GM23338 (cell line): ENCODE measurements at places on chromosomes 16 and 17. TPM values are rescaled to one million over a fixed set of nuclear protein-coding genes. Genes with fewer than 3 reads are reported as not detected.

GRCh38 chr16:27303256-27304100, 10.3 kb upstream of the IL4R start:
- H3K27ac ChIP-seq: no peak overlapping the region
- no peaks in the 10 kb centered on the region for H3K27me3 ChIP-seq
- no peak overlapping the region for H3K4me3 ChIP-seq
- no peaks in the 10 kb centered on the region for H3K36me3 ChIP-seq

GRCh38 chr17:67456889-67457288, 79.8 kb downstream of the PITPNC1 start:
- peaks cover 9% of the 10 kb centered on the region for H3K4me1 ChIP-seq
- no peak for DNase-seq
- no peak overlapping the region for H3K4me3 ChIP-seq
- H3K27ac ChIP-seq: no peak overlapping the region
- no peaks in the 10 kb centered on the region for H3K36me3 ChIP-seq
- H3K27me3 ChIP-seq: no peaks in the 10 kb centered on the region

DNA sequence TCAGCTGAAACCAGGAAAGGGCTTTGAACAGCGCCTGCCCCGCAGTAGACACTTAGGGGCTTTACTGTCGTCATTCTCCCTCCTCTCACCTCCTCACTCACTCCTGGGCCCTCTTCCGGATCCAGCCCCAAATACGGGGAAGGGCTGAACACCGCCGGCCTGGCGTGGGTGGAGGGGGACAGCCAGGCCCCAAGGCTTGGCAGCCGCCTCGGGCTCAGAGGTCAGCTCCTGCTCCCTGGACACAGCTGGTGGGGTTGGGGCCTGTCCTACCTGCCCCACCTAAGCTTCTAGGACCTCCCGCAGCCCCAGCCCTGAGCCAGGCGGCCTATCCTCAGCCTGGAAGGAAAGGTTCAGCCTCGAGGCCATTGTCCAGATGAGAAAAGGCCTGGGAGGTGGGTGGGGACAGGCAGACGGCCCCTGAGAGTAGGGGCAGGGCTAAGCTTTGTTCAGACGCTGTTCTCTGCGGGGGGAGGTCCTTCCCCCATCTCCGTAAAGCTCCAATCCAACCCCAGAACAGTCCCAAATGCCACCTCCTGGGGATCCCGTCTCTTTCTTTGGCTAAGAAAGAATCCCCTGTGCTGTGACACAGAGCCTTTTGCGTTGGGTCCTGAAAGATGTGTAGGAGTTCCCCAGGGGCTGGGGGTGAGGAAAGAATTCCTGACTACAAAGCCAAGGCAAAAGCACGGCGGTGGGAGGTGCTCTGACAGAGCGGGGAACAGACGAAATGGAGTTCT, 881 bp upstream of the LLGL1 start:
- no peaks in the 10 kb centered on the region for H3K36me3 ChIP-seq
- H3K27ac ChIP-seq: peak overlapping the region; percentile 99
- peak overlapping the region; percentile 65 for H3K4me3 ChIP-seq
- H3K27me3 ChIP-seq: no peaks in the 10 kb centered on the region
- peaks cover 16% of the 10 kb centered on the region for H3K4me1 ChIP-seq

- no peaks in the 10 kb centered on the region for H3K36me3 ChIP-seq
- peak overlapping the region; percentile 66; the same call in 1 of the 2 replicates for H3K27ac ChIP-seq
- H3K4me3 ChIP-seq: no peak overlapping the region
- H3K27me3 ChIP-seq: no peaks in the 10 kb centered on the region
- H3K4me1 ChIP-seq: peaks cover 13% of the 10 kb centered on the region; the same call in 1 of the 2 replicates
These were observed 24.2 kb downstream of the MYO18A start for GRCh38 chr17:29155966-29156338.

- H3K27ac ChIP-seq: no peak overlapping the region
- H3K4me1 ChIP-seq: no peaks in the 10 kb centered on the region
- H3K36me3 ChIP-seq: 0 out of 2 replicates have a peak, but pooled peaks cover under 1% of the 10 kb centered on the region
- H3K4me3 ChIP-seq: no peak overlapping the region
- no peaks in the 10 kb centered on the region for H3K27me3 ChIP-seq
These were observed 545.3 kb upstream of the SALL1 start for GRCh38 chr16:51696376-51696775.

GRCh38 chr17:42060231-42060630, 9.8 kb upstream of the C17orf113 start:
- no peak overlapping the region for H3K4me3 ChIP-seq
- H3K27ac ChIP-seq: no peak overlapping the region
- H3K27me3 ChIP-seq: no peaks in the 10 kb centered on the region
- H3K36me3 ChIP-seq: no peaks in the 10 kb centered on the region
- no peak for DNase-seq
- H3K4me1 ChIP-seq: peaks cover 13% of the 10 kb centered on the region

DNA sequence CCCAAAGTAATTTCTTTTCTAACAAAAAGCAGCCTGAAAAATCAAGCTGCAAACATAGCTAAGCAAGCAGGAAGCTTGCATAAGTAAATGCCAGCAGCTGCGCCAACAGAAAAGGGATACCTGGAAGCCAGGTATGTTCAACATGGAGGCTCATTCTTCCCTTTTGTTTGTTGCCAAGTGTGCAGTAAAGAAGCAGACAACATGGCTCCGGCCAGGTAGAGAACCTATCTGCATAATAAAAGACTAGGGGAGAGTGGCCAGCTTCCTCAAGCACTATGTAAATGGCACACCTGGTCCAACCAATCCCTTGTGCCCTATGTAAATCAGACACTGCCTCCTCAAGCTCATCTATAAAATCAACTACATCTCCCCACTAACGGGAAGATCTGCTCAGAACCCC, 1407.0 kb downstream of the CDH11 start:
- no peaks in the 10 kb centered on the region for H3K27me3 ChIP-seq
- no peak overlapping the region for H3K4me3 ChIP-seq
- H3K4me1 ChIP-seq: no peaks in the 10 kb centered on the region; the same call in 1 of the 2 replicates

DNA sequence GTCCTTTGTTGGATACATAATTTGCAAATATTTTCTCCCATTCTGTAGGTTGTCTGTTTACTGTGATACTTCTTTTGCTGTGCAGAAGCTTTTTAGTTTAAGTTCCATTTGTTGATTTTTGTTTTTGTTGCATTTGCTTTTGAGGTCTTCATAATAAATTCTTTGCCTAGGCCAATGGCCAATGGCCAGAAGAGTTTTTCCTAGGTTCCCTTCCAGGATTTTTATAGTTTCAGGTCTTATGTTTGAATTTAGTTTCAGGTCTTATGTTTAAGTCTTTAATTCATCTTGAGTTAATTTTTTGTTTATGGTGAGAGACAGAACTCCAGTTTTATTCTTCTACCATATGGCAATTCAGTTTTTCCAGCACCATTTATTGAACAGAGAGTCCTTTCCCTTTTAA, 90.1 kb upstream of the GOT2 start:
- H3K36me3 ChIP-seq: no peaks in the 10 kb centered on the region
- H3K4me1 ChIP-seq: no peaks in the 10 kb centered on the region
- H3K27ac ChIP-seq: no peak overlapping the region
- no peak overlapping the region for H3K4me3 ChIP-seq
- H3K27me3 ChIP-seq: no peaks in the 10 kb centered on the region

GRCh38 chr17:75979705-75980187, 706 bp downstream of the TEN1 start:
- no peak for DNase-seq
- H3K4me3 ChIP-seq: peak overlapping the region; percentile 81
- peak overlapping the region; percentile 98 for H3K27ac ChIP-seq

GRCh38 chr17:68711858-68712257, 110.7 kb upstream of the FAM20A start:
- no peak overlapping the region for H3K4me3 ChIP-seq
- H3K4me1 ChIP-seq: no peaks in the 10 kb centered on the region; the same call in 1 of the 2 replicates
- no peaks in the 10 kb centered on the region for H3K27me3 ChIP-seq
- no peak overlapping the region for H3K27ac ChIP-seq
- H3K36me3 ChIP-seq: no peaks in the 10 kb centered on the region

DNA sequence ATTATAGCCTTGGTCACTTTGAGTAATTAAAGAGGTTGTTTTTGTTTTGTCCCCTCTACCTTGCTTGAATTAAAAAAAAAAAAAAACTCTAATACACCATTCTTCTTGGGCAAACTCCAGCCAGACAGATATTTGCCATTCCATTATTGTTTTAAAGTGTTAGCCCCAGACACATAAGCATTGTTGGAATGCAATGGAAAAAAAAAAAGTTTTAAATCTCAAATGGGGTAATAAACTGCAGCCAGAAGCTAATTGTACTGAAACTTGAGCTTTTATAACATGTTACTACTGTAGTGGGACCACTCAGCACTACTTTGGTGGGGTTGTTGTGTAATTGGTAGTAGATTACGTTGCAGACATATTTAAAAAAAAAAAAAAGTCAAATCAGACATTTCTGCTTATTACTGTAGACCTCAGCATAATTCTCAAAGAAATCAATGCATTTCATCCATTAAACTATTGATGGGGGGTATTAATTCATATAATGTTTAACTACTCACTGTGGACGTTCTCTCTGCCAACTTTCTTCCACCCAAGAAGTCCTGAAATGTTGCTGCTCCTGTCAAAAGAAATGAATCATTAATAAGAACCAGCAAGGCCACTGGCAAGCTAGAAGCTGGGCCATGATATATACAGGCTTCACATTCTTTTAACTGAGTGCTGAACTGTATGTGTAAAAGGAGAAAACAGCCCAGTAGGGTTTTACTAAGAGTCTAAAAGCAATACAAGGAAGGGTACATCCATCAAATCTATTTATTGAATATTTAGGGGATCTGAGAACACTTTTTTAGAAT, 626.6 kb upstream of the SOX9 start:
- DNase-seq: no peak
- H3K36me3 ChIP-seq: no peaks in the 10 kb centered on the region
- H3K4me1 ChIP-seq: no peaks in the 10 kb centered on the region
- no peak overlapping the region for H3K27ac ChIP-seq
- no peaks in the 10 kb centered on the region for H3K27me3 ChIP-seq
- H3K4me3 ChIP-seq: no peak overlapping the region

C17orf113 gene
- 1.8 and 2.1 TPM in 2 replicates for total RNA-seq

TRPV3 gene
- total RNA-seq: 0.69 and 0.70 TPM in 2 replicates

GPR179 gene
- total RNA-seq: 0.03 and 0.04 TPM in 2 replicates

MYL4 gene
- not detected in 2 replicates for total RNA-seq
